GM23338 (cell line): ENCODE measurements at places on chromosomes 2 and 18. TPM values are rescaled to one million over a fixed set of nuclear protein-coding genes. Genes with fewer than 3 reads are reported as not detected.

SMAD2 gene
- total RNA-seq, result 87.1 and 90.7 TPM in 2 replicates

TFCP2L1 gene
- 4.5 and 6.4 TPM in 2 replicates for total RNA-seq

TSPYL6 gene
- total RNA-seq, result not detected in 2 replicates

LAMA3 gene
- 2.6 and 4.9 TPM in 2 replicates for total RNA-seq

TRABD2A gene
- total RNA-seq, result 12.1 and 15.7 TPM in 2 replicates

LIMS3 gene
- total RNA-seq, result 0.31 and 1.0 TPM in 2 replicates

MROH2A gene
- not detected in 2 replicates for total RNA-seq
